ENCODE measurements at places on chromosomes 13 and 19.
A peak's percentile ranks its signal among the peaks of the same experiment; 100 is the strongest.

GRCh38 chr19:56810260-56810659 is 30.3 kb downstream of the PEG3 start:
- no peak overlapping the region for H3K27ac ChIP-seq
- no peaks in the 10 kb centered on the region for H3K4me1 ChIP-seq
- no peaks in the 10 kb centered on the region for H3K36me3 ChIP-seq
- no peak for DNase-seq

DNA sequence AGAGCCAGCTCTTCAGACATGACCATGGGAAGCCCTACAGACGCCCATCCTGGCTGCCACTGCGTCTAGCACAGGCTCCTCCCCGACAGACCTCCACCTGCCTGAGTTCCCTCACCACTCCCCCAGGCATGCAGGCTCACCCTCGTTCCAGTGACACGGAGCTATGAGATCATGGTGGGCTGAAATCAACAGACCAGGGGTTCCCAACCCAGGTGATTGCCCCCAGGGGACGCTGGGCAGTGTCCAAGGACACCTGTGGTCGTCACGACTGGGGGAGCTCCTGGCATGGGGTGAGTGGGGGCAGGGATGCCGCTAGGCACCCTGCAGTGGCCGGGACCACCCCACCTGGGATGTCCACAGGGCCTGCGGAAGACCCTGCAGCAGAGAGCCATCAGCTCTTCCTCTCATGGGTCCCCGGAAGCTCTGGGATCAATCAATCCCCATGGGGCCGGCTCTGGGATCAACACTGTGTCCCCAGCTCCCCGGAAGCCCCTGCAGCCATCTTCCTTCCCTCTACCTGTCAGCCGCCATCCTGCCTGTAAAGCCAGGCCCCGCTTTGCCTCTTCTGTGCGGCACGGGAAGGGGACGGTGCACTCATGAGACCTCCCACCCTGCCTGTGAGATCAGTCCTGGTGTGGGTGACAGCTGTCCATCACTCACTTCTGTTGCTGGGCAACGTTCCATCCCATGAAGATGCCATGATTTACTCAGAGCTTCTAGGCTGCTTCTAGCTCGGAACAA is 12.8 kb upstream of the MADCAM1 start:
- H3K36me3 ChIP-seq, result peaks cover 28% of the 10 kb centered on the region
- H3K27ac ChIP-seq, result no peak overlapping the region
- no peak overlapping the region for H3K4me3 ChIP-seq
- no peak for DNase-seq

DNA sequence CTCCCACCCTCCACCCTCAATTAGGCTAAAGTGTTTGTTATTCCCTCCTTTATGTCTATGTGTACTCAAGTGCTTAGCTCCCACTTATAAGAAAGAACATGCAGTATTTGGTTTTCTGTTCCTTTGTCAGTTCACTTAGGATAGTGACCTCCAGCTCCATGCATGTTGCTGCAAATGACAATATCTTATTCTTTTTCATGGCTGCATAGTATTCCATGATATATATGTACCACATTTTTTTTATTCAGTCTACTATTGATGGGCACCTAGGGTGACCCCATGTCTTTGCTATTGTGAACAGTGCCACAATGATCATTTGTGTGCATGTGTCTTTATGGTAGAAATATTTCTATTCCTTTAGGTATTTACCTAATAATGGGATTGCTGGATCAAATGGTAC is 114.3 kb downstream of the DLEU7 start:
- H3K4me3 ChIP-seq, result no peak overlapping the region
- H3K36me3 ChIP-seq, result no peaks in the 10 kb centered on the region
- no peak for DNase-seq
- H3K27ac ChIP-seq, result no peak overlapping the region
- H3K4me1 ChIP-seq, result peaks cover 7% of the 10 kb centered on the region

GRCh38 chr13:45773236-45773635 is 71.1 kb downstream of the CBY2 start:
- peaks cover 46% of the 10 kb centered on the region for H3K27me3 ChIP-seq
- no peak overlapping the region for H3K27ac ChIP-seq
- H3K4me1 ChIP-seq, result no peaks in the 10 kb centered on the region
- no peak overlapping the region for H3K4me3 ChIP-seq

- H3K4me1 ChIP-seq, result no peaks in the 10 kb centered on the region
- peaks cover 2% of the 10 kb centered on the region for H3K36me3 ChIP-seq
- no peak overlapping the region for H3K27ac ChIP-seq
These were observed 96.7 kb downstream of the CRYL1 start for GRCh38 chr13:20428666-20429644.

- no peak for DNase-seq
- no peak overlapping the region for H3K4me3 ChIP-seq
- H3K36me3 ChIP-seq, result no peaks in the 10 kb centered on the region
- peaks cover under 1% of the 10 kb centered on the region for H3K4me1 ChIP-seq
- H3K27ac ChIP-seq, result no peak overlapping the region
- H3K27me3 ChIP-seq, result no peaks in the 10 kb centered on the region
These were observed 14.9 kb downstream of the PLEKHA4 start for GRCh38 chr19:48853483-48853882.

- no peaks in the 10 kb centered on the region for H3K36me3 ChIP-seq
- H3K27me3 ChIP-seq, result no peaks in the 10 kb centered on the region
- no peak overlapping the region for H3K27ac ChIP-seq
- H3K4me1 ChIP-seq, result no peaks in the 10 kb centered on the region
- H3K4me3 ChIP-seq, result no peak overlapping the region
These were observed 36.8 kb downstream of the ATP7B start for GRCh38 chr13:51974482-51974881.

DNA sequence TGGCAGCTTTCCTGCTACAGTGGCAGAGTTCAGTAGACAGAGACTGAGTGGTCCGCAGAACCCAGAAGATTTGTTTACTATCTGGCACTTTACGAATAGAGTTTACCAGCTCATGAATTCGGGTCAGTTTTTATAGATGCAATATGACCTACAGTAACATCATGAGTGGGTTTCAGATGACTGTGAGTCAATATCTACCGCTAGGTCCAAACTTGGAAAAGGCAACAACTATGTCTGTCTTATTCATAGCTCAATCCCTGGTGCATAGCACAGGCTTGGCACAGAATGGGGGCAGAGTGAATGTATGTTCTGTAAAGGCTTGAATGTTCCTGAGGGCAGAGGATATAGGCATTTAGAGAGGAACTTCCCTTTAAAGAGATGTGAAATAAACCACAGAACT is 65.2 kb downstream of the RAP2A start:
- peaks cover 39% of the 10 kb centered on the region for H3K27me3 ChIP-seq
- DNase-seq, result no peak
- no peaks in the 10 kb centered on the region for H3K4me1 ChIP-seq
- no peaks in the 10 kb centered on the region for H3K36me3 ChIP-seq

DNA sequence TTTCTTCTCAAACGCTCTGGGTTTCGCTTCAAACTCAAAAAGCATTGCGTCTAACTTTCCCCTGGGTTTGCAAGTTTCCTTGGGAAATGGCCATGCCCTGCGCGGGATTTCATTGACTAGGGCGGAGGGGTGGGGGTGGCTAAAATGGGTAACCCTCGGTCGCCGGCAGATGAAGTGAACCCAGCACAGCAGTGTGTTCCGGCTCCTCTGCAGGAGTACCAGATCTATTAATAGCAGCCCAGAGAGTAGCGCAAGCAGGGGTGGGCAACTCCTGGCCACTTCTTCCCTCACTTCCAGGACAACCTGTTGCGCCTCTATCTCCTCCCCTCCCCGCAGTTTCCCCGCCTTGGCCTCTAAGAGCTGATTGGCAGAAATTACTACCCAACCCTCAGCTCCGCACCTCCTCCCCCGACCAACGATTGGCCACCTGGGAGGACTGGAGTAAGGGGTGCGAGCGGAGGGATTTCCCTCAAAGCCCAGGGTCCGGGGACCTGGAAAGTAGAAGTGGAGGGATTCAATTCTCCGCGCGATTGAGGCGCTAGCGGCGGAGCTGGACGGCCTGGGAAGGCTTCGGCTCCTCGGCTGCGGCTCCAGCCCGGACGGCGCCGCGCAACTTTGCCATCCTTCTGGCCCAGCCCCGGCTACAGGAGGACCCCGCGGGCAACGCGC is at the start of gene FREM2:
FREM2 (plus strand) TSS at position 501 of the 669 bp plus-strand sequence. CDS start 268 bp downstream, outside the sequence.
- DNase-seq, result no peak
- no peak within 1 kb of the TSS for H3K27ac ChIP-seq
- H3K36me3 ChIP-seq, result no peaks in the 10 kb centered on the region
- H3K4me3 ChIP-seq, result no peak within 1 kb of the TSS
- H3K27me3 ChIP-seq, result peaks cover 15% of the 10 kb centered on the region
- H3K4me1 ChIP-seq, result no peaks in the 10 kb centered on the region

- no peak overlapping the region for H3K27ac ChIP-seq
- H3K36me3 ChIP-seq, result no peaks in the 10 kb centered on the region
- no peak overlapping the region for H3K4me3 ChIP-seq
- H3K27me3 ChIP-seq, result peaks cover 33% of the 10 kb centered on the region
- H3K4me1 ChIP-seq, result peaks cover 14% of the 10 kb centered on the region
- no peak for DNase-seq
These were observed 145.8 kb upstream of the ZNF507 start for GRCh38 chr19:32199501-32200040.

DNA sequence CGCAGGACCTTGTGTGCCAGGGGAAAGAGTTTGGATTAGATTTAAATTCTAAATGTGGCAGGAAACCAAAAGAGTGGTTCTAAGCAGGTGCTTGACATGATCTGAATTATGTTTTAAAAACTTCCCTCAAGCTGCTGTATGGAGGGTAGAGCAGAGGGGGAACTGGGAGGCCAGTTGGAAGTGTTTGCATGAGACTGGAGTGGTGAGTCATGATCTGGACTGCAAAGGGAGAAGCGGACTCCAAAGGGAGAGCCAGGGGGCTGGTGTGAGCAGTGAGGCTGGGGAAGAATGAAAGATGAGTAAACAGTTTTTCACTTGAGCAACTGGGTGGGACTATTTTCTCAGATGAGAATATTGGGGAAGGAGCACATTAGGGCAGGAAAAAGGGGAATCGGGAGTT is 206.1 kb downstream of the DNAJC15 start:
- no peak overlapping the region for H3K4me3 ChIP-seq
- no peaks in the 10 kb centered on the region for H3K36me3 ChIP-seq
- DNase-seq, result no peak
- H3K27ac ChIP-seq, result no peak overlapping the region
- peaks cover 40% of the 10 kb centered on the region for H3K27me3 ChIP-seq

GRCh38 chr13:61913183-61913582 is 497.5 kb upstream of the PCDH20 start:
- H3K27me3 ChIP-seq, result no peaks in the 10 kb centered on the region
- H3K4me1 ChIP-seq, result no peaks in the 10 kb centered on the region
- H3K4me3 ChIP-seq, result no peak overlapping the region
- H3K36me3 ChIP-seq, result no peaks in the 10 kb centered on the region
- DNase-seq, result no peak

DNA sequence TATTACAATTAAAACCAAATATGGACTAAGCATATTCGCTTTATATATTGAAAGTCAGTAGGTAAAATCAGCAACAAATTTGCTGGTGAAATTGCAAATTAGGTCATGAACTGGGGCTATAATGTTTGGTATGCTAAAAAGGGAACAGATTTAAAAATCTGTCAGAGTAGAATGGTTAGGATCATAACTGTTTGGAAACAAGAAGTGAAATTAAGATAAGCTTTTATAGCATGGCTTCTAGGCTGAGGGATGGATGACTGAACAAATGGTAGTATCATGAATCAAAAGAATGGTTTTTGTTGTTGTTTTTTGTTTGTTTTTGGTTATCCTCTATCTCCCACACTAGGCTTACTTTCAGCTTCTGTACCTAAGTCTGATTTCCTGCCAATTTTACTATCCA is 1090.4 kb downstream of the PCDH9 start:
- H3K27me3 ChIP-seq, result no peaks in the 10 kb centered on the region
- no peak overlapping the region for H3K4me3 ChIP-seq
- no peak for DNase-seq
- H3K27ac ChIP-seq, result no peak overlapping the region
- no peaks in the 10 kb centered on the region for H3K36me3 ChIP-seq
- no peaks in the 10 kb centered on the region for H3K4me1 ChIP-seq

DNA sequence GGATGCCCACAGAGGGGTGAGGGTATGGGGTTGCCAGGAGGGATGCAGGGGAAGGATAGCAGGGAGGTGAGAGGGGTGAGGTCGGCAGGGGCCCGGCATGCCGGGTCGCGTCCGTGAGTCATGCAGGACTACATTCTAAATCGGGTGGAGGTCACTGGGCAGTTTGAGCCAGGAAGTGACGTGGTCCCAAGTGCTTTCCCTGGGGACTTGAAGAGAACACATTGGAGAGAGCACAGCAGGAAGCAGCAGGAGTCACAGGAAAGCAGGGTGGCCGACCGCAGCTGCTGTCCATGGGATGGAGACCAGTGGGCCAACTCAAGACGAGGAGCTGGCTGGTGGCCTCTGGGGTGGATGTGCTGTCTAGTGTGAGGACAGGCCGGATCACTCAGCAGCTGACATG is 92.0 kb upstream of the WASF3 start:
- peaks cover 71% of the 10 kb centered on the region for H3K27me3 ChIP-seq
- no peak overlapping the region for H3K4me3 ChIP-seq
- no peaks in the 10 kb centered on the region for H3K4me1 ChIP-seq
- no peak for DNase-seq
- no peaks in the 10 kb centered on the region for H3K36me3 ChIP-seq

DNA sequence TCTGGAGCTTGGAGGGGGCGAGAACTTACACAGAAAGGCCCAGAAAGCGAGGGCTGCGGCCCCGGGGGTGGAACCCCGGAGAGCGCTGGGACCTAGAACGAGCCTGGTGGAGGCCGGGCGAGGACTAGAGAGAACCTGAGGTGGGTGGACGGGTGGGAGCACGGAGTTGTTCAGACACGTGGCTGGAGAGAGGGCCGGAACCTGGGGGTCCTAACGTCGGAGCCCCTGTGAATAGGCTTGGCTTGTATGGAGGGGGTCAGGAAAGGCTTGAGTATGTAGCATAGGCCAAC is 383 bp downstream of the ZNF581 start:
- H3K4me3 ChIP-seq, result peak overlapping the region; percentile 90
- peaks cover 52% of the 10 kb centered on the region for H3K4me1 ChIP-seq
- DNase-seq, result no peak
- peaks cover 32% of the 10 kb centered on the region for H3K36me3 ChIP-seq
- H3K27ac ChIP-seq, result peak overlapping the region; percentile 84

DNA sequence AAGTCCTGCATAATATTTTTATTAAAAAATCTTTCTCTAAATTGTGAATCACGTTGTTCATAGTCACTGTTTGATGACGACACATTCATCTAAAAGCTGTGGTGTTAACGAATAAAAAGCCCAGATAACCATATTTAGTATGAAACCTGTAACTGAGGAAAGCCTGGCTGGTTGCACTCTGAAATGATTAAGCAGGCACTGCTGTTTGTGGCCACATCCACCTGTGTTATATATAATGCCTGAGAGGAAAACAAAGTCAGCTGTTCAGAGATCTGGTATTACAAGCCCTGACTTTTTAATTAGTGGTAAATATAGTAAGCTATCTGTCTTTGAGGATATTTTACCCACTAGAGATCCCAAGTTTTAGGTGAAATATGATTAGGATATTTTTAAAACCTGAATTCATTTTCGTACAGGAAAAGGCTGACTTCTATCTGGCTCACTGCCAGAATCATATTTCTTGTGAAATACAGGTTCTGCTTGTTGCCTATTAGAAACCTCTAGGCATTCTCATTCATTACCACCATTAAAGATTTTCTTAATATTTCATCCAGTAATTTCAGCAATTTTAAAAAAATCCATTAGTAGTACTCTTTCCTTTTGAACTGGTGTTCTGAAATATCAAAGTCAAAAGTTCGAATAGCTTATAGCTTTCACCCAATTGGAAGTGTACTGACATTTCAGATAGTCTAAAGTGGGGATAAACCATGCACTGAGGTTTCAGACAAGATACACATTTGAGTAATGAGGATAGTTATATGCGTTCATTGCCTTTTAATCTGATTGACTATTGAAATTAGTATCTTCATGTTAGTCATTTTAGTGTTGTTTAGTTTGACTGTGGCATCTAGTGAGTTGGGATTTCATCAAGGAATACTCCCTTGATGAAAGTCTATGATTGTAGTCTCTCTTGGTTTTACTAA is 79.7 kb downstream of the LMO7 start:
- H3K36me3 ChIP-seq, result no peaks in the 10 kb centered on the region
- no peak for DNase-seq
- no peaks in the 10 kb centered on the region for H3K4me1 ChIP-seq
- H3K27ac ChIP-seq, result no peak overlapping the region

Data from central memory CD8-positive, alpha-beta T cell (primary cell).